Right ventricle myocardium superior (tissue), 1 donor: ENCODE measurements at places on chromosomes 6 and 20.

- DNase-seq: no peak
These were observed 44.1 kb upstream of the AKIRIN2 start for GRCh38 chr6:87745966-87746721.

GRCh38 chr6:109762769-109763441 lies 71.8 kb downstream of the FIG4 start:
- DNase-seq: no peak

GRCh38 chr20:433300-433975 lies 25.3 kb downstream of the RBCK1 start:
- no peak for DNase-seq

DNA sequence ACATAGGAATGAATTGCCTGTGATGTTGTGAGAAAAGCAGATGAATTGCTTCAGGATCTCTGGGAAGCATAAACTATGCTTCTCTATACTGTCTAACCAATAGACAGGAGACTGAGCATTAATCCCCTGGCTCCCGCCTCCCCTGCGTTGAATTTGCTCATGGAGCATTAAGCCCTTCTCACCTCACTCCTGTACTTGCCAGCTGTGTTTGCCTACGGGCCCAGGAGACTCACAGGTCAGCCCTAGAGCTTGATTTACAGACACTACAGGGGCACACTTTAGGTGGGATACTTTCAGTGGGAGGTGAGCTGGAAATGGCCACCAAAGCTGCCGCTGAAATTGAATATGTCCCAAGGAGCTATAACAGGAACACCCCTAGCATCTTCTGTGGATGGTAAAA lies 418.7 kb downstream of the CBLN4 start:
- DNase-seq: no peak

DNA sequence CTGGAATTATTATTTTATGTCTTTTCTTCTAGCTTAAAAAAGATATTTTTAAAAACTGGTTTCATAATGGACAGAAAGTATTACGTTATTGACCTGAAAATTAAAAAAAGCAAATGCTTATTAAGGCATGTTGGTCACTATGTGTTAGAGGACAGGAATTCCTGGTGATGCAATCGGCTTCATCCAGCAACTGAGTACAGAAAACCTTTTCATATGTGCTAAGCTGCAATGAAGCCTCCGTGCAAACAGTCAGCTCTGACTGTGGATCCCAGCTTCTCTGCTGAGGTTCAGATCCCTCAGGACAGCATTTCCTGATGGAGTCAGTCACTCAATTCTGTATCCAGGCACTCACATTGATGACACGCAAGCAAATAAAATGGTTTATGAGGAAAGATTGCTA lies 22.7 kb upstream of the BMP2 start:
- no peak for DNase-seq

DNA sequence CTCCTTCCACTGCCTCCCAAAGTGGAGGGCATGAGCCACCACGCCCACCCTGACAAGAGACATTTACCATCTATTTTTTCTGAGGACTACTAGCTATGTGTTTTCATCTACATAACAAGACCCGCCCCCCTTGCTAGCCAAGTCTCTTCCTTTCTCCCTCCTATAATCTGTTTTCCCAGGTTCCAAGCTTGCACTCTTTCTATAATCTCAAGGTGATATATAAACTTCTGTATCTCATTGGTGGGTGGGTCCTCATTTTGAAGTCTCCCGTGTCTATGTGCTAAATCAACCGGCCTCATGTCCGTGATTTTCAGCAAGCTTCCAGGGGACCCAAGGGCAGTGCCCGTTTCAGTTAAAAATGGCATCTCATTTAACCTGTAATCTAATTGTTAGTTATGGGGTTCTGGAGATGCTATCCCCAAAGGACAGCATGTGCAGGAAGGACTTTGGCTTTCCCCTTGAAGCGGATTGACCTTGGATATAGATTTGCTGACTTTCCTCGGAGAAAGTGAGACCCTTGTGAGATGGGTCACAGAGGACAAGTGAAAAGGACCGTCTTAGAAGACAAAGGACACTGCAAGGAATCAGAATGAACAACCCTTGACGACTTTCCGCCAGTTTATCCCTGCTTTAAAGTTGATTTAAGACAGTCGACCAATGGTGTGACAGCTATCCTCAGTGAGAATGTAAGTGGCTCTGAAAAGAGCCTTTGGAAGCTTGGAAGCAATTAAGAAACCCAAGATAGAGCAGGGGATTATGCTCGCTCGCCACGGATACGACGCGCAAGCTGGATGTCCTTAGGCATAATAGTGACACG lies 22.4 kb downstream of the OR2B2 start:
- DNase-seq: no peak

DNA sequence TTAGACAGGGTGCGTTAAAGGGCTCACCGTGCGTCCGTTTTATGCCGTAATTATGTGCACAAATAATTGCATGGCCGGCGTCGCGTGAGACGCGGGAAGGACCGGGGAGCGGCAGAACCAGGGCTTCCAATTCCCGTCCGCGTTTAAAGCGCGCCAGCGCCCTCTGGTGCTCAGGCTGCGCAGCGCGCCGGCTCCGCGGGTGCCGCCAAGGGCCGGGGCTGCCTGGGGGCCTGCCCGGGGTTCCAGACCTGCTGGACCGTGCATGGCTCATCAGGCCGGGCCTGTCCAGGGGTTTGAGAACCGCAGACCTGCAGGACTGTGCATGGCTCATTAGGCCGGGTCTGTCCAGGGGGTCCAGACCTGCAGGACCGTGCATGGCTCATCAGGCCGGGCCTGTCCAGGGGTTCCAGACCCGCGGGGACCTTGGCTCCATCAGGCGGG lies 369.0 kb downstream of the THBS2 start:
- DNase-seq: peak; percentile 85

DNA sequence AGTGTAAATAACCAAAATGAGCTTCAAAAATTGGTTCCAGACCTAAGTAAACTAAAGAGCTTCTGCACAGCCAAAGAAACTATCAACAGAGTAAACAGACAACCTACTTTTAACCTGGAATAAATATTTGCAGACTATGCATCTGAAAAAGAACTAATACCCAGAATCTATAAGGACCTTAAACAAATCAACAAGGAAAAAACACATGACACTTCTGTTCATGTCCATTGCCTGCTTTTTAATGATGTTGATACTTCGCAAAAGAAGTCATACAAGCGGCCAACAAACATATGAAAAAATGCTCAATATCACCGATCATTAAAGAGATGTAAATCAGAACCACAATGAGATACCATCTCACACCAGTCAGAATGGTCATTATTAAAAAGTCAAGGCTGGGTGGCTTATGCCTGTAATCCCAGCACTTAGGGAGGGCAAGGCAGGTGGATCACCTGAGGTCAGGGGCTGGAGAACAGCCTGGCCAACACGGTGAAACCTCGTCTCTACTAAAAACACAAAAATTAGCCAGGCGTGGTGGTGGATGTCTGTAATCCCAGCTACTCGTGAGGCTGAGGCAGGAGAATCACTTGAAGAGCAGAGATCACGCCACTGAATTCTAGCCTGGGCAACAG lies 42.5 kb upstream of the DST start:
- DNase-seq: no peak

DNA sequence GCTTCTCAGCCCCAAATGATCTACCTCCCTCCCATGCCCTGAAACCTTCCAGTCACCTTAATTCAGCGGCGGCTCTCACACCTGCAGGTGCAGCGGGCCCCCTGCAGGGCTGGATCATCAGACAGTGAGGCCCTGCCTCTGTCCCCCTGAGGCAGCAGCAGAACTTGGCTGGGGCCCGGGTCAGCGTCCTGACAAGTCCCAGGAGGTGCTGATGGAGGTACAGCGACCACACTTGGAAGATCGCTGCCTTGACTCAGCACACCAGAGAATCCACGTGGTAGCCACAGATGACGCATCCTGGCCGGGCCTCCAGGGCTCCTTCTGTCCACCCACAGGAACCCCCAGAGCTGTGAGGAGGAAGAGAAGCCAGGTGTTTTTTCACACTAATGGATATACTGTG lies 116.4 kb upstream of the THBS2 start:
- DNase-seq: no peak

GRCh38 chr20:35144694-35145093 lies 2.4 kb downstream of the EDEM2 start:
- DNase-seq: no peak

DNA sequence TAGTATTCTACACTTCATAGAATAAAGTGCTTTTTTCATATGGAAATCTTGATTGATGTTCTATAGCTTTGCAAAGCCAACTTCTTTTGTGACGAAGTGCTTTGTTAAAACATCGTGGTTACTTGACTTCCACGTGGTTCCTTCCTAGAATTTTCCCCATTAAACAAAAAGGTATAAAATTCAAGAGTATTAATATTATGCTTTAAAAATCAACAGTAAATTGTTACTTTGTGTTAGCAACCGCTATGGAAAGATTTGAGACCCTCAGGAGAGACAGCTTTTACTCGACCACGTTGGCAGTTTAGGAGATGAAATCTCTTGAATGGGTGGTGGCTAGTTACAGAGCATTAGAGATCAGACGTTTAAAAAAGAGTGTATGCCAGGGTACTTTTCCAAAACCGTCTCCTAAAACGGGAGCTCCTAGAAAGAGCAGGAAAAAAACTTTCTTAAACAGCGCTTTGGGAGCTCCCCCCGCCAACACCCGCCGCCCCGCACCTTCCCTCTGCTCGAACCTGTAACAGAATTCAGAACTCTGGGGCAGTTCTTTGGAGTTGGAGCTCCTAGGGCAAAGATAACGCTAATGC lies 920 bp downstream of the GJA1 start:
- no peak for DNase-seq

GRCh38 chr6:14252271-14252850 lies 134.8 kb downstream of the CD83 start:
- DNase-seq: no peak

DNA sequence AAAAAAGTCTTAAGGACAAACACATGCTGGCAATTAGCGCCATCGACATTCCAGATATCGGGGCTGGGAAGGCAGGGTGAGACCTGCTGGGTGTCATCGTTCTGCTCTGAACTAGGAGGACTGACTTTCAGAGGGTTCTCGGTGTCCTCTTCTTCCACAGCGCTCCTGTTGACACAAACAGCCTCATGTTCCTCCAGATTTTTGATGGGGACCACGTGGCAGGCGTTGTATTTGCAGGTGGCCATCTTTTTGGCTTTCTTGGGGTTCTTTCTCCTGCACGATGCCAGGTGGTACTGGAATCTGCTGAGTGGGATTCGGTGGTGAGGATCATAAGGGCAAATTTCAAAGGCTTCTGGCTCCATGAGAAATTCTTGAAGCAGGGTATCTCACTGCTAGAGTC lies 469 bp downstream of the GTSF1L start:
- no peak for DNase-seq

DNA sequence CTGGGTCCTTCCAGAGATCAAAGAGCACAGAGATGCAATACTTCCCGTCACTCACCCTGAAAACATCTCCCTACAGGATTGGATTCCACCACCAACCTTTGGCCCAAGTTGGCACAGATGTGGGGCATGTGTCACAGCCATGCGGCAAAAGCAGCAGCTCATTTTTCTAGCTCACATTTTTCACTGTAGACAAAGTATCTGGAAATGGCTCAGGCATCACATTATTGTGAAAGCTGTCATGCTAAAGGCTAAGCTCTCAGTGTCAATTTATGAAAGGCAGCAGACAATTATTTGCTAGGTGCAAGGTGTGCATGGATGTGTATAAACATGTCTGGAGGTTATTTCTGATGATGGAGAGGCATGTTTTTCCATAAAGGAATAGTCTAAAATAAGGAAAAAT lies 248.8 kb upstream of the PRND start:
- no peak for DNase-seq

DNA sequence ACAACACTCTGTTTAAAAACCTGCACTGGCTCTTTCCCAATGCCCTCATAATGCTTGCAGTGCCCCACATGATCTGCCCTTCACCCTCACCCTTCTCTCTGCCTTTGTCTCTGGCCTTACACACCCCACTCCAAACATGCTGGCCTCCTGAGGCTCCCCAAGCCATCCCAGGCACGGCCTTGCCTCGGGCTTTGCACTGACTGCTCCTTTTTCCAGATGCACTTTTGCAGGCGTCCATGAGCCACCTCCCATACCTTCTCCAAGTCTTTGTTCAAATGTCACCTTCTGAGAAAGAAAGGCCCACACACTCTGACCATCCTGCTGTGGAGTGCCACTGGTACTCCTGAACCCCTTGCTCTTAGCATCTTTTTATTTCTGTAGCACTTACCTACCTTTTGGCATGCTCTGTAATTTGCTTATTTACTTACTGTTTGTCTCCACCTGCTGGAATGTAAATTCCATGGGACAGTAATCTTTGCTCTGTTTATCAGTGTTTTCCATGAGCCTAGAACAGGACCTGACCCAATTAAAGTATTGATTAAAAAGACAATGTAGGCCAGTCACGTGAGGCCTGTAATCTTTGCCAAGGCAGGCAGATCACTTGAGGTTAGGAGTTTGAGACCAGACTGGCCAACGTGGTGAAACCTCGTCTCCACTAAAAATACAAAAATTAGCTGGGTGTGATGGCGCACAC lies 30.7 kb downstream of the GFRA4 start:
- DNase-seq: no peak

DNA sequence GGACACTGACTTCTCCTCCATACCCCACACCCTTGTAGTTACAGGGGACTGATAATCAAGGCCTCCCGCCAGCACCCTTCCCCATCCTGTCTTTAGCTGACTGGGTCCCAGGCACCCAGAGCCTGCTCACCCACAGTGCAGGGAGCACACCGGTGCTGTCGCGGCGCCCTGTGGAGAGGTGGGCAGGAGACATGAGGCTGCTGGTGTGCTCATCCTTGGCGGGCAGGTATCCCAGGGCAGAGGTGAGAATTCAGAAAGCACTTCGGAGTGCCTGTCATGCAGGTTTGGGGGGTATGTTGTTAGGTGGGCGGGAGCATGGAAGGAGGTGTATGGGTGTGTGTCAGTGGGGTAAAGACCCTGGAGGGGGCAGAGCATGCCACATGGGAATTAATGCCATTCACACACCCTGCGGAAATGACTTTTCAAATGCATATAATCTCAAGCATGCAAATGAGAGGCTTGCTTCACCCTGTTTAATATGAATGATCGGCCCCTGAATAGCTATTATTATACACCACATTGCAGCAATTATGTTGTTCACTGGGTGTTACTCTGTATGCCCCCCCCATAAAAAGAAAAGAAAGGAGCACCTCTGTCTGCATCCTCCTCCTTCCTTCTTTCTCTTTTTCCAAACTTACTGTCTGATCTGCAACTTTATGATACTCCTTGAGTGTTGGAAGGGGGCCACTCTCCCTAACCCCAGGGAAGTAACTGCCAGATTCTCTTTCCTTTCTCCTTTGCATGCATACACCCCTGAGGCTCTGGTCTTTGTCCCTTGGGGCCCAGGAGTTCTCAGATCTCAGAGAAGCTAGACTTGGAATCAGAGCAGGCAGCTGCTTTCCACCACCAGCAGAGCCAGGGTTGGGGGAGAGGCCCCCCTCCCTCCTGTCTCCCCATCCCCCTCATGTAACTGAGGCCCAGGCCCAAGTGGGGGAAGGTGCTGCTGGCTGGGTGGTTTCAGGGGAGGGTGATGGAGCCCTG lies 16.0 kb downstream of the FOXP4 start:
- no peak for DNase-seq
